Left renal cortex interstitium (tissue), 4 donors: ENCODE measurements at places on chromosomes 2 and 18.
A peak's percentile ranks its signal among the peaks of the same experiment; 100 is the strongest.

- no peak for DNase-seq
These were observed 128.8 kb upstream of the BCL2L11 start for GRCh38 chr2:110991911-110992310.

DNA sequence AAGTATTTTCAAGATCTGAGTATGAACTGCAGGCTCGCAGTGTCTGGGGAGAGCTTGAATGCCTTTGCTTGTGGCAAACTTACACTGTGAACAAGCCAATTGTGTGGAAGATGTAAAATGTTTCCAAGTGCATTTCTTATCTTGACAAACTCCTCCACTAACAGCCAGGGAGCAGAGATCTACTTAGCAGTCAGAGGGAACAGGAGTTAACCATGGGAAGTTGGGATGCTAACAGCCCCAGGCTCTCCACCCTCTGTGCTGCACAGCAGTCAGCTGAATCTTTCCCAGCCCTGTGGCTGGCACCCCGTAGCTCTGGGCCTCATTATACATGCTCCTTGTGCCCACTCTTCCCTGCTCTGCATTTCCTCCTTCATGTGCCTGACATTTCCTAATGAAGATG lies 450.2 kb downstream of the TSN start:
- no peak for DNase-seq

GRCh38 chr2:179751163-179751809 lies 110.1 kb downstream of the ZNF385B start:
- no peak for DNase-seq

DNA sequence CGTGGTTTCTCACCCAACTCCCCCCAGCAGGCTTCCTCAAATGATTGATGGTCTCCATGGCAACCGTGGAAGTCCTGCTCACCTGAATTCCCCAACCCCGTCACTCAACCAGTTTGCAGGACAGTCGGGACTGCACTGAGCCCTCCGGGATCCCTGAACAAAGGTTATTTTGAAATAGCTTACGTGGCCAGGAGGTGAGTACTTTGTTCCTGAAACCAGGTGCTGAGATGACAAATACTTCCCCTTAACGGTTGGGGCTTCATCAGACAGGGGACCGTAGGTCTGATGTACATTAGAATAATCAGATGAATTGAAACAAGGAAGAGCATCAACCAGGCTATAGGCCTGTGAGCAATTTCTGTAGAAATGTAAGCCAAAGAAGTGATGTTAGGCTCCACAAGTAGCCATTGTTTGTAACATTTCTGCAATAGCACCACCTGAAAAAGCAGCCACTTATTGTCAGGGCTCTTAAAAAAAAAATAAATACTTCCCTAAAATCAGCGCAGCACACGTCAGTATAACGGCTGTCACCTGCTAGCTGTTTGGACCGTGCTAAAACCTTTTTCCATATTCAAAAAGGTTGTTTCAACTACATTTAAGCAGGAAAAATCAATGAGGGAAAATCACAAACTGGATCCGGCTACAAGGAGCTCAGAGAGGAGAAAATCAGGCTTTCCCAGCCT lies 206.4 kb upstream of the ID2 start:
- DNase-seq: no peak

DNA sequence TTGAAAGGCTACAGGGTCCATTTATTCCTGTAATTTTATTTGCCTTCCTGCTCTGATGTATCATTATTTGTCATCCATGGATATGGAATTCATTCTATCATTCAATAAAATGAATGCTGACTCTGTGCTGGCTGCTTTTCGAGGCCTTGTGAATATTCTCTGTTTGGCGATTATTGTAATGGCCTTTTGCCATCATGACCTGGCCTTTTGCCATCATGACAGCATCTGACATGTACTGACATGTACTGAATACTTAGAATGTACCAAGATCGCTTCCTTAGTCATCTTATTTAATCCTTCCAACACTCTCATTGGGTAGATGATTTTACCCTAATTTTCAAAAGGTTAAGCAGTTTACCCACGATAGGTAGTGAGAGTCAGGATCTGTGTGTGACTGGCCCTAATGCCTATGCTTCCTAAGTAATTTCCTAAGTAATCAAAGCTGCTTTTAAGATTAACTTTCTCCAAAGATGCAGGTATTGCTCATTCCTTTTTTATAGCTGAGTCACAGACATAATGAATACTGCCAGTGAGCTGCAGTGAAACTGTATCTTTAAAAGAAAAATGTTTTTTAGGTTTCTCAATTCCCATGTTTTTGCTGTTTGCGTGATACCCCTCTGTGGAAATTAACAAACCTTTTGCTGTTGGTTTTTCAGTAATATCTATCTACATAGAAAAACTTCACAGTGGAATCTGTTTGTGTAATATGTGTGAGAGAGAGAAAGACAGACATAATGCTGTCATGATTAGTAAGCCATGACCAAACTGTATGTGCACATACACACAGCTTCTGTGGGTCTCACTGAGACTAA lies 127.8 kb downstream of the CERS6 start:
- DNase-seq: no peak

DNA sequence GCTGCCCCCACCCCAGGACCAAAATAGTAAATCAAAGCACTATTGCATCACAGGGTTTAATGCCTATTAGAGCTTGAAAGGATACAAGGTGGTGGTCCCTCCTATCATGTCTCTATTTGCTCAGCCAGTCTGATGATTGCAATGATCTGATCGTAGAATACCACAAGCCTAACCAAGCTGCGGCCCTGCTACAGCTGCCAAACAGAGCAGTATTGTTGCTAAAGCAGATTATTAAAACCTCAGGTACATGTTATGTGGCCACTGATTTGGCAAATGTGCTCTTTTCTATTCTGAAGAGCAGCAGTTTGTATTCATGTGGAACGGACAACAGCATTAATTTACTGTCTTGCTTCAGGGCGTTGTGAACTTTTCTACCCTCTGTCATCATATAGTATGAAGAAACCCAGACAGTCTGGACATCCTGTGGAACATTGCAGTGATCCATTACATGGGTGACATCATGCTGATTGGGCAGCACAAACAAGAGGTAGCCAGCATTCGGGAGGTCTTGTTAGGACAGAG lies 8.4 kb upstream of the VAPA start:
- DNase-seq: no peak

DNA sequence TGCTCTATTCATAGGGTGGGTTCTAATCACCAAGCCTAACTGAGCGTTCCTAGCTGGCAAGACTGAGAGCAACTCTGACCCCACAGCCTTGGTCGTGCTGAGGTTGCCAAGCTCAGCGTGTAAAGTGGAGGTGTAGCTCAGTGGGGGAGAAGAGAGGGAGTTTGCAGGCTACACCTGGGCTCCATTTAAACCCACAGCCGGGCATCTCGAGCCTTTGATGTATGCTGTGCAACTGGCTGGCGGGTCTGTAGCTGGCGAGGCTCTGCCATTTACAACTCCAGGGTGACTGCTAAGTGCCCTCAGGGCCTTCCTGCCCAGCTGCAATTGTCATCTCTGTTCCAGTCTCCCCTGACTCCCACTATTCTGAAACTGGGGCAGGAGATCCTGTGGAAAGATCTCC lies 20.0 kb upstream of the CHRNA1 start:
- DNase-seq: no peak

- DNase-seq: no peak
These were observed 14.1 kb downstream of the TLK1 start for GRCh38 chr2:171146633-171147032.

DNA sequence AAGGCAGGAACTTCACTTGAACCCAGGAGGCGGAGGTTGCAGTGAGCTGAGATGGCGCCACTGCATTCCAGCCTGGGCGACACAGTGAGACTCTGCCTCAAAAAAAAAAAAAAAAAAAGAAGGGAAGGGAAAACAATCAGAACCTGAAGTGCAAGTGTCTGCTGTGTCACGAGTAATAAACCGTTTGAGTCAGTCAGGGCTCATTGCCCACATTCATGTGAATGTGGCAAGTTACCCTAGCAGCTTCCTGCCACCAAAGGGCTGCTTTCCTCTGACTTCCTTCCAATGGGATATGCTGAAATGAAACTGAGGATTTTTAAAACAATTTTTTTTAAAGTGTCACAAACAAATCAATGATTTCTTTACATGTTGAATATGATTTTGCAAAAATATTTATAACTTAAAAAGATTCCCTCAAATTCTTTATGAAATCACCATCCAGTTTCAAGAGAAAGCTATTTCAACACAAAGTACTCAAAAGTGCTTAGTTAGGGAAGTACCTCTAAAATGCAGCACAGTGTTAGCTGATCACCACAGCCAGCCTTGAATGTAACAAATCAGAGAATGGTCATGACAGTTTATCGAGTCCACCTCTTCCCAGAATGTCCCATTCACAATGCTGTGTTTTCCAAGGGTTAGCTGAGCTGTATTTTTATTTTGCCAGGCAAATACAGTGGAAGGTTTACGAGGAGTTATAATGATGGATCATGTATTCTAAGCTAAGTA lies 36.4 kb downstream of the WDSUB1 start:
- peak; percentile 29 for DNase-seq

DNA sequence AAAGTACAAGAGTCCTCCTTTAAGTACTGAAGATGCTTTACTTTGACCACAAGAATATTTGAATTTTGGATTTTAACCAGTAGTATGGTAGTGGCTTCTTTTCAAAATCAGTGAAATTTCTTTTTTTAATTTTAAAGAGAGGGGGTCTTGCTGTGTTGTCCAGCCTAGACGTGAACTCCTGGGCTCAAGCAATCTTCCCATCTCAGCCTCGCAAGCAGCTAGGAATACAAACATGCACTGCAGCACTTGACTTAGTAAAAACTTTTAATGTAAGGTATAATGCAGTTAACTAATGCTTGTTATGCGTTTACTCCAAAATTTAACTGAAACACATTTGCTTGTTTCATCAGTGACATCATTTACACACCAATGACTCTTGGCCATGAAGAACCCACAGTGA lies 49.6 kb downstream of the EML4 start:
- no peak for DNase-seq

DNA sequence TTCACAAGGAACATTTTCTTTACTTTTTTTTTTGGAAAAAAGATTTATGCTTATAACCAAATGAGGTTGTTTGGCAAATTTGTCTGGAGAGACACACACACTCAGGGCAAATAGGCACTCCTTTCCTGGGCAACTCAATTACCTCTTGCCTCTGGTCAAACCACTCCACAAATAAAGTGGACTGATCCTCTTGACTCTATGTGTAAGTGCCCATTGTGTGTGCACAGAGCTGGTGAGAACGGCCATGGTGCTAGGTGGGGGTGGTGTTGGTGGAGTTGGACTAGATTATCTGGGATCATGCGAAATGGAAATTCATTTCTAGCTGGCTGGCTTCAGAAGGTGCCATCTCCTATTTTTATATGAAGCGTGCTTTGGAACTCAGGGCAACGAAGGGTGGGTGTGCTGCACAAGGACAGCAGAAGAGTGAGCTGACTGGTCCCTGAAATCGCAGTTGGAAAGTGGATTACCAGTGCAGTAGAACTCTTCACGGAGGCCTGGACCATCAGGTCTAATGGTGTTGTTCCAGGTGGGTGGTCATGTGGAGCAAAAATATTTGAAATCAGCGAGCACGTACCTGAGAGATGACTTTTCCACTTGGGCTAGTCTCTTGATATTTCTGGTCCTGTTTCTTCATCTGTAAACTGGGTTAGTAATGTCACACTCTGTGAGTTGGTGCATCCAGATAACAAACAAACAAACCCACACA lies 149.9 kb downstream of the RPIA start:
- DNase-seq: no peak

DNA sequence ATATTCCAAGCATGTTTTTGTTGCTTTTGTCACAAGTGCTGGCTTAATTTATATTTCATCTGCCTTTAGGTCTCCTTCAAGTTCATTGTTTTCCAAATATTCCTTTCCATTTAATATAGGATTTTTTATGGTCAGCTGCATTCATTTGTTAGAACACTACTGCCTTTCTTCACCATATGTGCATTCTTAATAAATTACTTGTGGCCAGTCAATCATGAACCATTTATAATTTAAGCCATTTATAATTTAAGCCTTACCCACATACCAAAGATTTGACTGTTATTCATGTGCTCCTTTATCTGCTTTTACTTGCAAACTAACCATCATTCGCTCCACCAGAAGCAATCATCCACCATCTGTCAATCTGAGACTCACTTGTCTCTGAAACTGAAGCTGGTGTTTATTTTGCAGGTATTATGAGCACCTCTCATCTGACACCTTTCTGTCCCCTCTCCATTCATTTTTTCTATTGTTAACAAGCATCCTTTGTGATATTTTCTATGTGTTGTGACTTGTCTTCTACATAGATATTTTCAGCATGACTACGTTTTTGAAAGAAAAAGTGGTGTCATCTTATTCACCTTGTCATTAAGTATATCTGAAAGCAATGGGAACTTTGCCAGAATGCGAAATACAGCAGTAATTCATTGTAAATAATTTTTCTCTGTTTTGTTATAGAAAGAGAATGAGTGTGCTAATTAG lies 786.8 kb downstream of the KCNJ3 start:
- no peak for DNase-seq

DNA sequence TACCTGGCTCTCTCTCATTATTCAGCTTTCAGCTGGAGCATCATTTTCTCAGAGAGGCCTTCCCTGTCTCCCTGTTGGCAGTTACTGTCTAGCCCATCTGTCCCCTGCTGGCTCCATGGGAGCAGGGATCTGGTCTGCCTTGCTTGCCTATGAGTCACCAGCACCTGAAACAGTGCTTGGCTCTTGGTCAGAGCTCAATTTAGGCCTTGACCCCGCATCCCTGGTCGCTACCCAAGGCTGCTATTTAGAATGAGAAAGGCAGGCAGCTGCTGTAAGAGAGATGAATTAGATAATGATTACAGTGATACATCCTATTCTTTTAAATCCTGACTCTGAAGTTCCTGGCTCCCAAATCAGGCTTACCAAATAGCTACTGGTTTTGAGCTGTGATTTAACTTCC lies 32.9 kb downstream of the KCNE4 start:
- DNase-seq: no peak

GRCh38 chr2:18645315-18645714 lies 55.9 kb upstream of the NT5C1B start:
- no peak for DNase-seq

DNA sequence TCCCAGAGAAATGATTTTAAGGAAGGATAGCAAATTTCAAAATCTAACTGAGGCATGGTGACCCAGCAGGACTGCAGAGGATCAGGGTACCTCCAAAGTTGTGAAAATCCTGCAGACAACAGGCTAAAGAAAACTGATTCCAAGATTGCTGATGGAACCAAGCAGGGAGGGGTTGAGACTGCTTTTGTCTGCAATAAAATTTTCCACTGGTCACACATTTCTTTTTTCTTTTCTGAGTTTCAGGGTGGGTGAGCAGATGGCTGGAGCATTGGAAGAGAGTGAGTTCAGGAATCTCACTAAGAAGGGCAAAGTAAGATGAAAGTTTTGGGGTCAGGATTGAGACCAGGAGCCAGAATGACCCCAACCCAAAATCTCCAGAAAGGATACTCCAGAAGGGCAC lies 321.0 kb downstream of the TNS1 start:
- DNase-seq: no peak

GRCh38 chr18:47777626-47778025 lies 152.8 kb downstream of the SMAD2 start:
- DNase-seq: no peak
